ENCODE measurements at places on chromosomes 1 and 21. TPM values are rescaled to one million over a fixed set of nuclear protein-coding genes. Genes with fewer than 3 reads are reported as not detected.
A peak's percentile ranks its signal among the peaks of the same experiment; 100 is the strongest.

Gene KISS1
- 10.6 TPM for total RNA-seq

Gene S100A4
- total RNA-seq: 757 TPM

Gene S100A2
- 6.4 TPM for total RNA-seq

Gene AQP10
- total RNA-seq: not detected

Gene AMPD1
- 8.1 TPM for total RNA-seq

Gene TEX38
- total RNA-seq: not detected

Gene CA6
- not detected for total RNA-seq

Gene MYOG
- total RNA-seq: 1,586 TPM

Gene NUDT4B
- total RNA-seq: 64.9 TPM

Gene ODF2L
- total RNA-seq: 14.7 TPM

Gene SEC16B
- total RNA-seq: 1.8 TPM

Gene CFAP410
- total RNA-seq: 28.1 TPM

Gene ADGRL2
- 2.0 TPM for total RNA-seq

Gene TBX19
- total RNA-seq: 1.3 TPM

Gene KIAA0040
- total RNA-seq: not detected

Gene AXDND1
- total RNA-seq: not detected

GRCh38 chr1:10610901-10611600 is 136.3 kb downstream of the PEX14 start:
- peak; percentile 83 for DNase-seq

DNA sequence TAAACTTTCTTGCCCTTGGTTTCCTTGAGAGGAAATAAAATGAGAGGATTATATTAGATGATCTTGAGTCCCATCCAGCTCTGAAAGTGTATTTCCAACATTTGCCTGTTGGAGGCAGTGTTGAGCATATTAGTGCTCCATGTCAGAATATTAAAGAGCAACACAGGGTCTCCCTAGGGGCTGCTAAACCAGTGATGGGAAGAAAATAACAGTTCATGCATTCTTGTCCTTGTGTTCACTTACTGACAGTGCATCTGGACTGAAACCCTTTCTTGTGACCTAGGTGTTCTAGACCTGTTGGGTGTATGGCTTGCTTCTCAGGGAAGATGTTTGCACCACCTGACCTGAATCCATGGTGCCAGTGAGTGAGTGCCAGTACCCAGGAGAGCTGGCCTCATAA is 124.7 kb upstream of the KIAA0040 start:
- DNase-seq: no peak

DNA sequence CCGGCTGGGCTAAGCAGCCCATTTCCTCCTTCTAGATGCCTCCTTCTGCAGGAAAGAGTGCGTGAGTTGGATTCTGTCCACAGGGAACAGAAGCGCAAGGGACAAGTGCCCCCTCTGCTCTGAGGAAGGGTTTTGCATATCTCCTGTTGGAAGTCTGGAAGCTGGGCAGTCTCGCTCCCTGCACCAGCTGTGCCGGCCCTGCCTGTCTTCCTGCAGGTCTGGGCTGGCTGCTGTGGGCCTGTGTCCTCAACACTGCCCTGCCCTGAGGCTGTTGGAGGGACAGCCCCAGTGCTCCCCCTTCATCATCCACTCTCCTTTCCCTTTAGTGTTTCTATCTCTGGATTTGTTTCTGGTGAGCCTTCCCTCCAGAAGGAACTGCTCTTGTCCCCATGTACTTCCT is 21.8 kb downstream of the ADARB1 start:
- no peak for DNase-seq

GRCh38 chr1:25120281-25120680 is 112.0 kb downstream of the SYF2 start:
- no peak for DNase-seq

- DNase-seq: peak; percentile 39
Observed at GRCh38 chr1:86753700-86754099, 49.3 kb downstream of the SH3GLB1 start.

GRCh38 chr1:212457740-212458338 is 25.1 kb downstream of the NENF start:
- peak; percentile 68 for DNase-seq

DNA sequence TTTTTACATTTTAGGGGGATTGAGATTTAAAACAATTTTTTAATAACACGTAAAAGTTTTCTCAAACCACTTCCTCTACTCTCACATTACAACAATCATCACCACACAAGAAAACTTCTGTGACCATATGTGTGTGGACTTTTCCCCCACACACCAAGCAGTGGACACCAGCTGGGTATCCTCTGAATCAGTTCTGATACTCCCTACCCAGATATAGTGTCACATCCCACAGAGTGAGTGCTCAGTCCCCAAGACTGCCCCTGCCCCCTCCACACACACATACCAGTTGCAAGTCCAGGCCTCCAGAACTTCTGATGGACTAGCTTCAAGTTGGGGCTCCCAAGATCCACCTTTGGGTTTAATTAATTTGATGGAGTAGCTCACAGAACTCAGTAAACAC is 53.3 kb upstream of the QSOX1 start:
- peak; percentile 58 for DNase-seq

DNA sequence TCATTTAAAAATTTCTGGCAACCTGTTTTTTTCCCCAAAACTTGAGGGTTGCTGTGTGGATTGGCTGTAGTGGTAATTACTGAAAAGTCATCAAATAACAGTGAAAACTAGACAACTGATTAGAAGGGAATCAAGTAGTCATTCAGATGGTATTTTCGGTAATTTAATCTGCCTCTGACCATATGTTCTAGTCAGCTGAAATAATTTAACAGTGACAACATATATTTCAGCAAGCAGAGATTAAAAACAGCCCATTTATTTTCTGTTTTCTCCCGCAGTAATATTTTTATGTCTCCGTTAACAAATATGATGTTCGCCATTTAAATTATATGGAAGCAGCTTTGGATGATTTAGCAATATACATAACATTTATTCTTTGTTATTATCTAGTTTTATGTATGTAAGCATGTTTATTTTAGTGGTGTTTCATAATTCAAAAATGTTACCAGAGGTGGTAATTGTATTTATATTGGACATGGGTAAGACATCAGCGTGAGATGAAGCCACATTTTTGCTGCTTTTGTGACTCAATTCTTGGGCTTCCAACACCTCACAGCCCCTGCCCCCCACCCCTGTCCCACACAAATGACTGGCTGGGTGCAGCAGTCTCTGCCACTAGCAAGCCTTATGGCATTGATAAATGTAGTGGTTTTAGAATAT is 104.4 kb downstream of the GALNT2 start:
- DNase-seq: no peak

- peak; percentile 98 for DNase-seq
Observed at GRCh38 chr1:109821831-109822745, 58.4 kb upstream of the EPS8L3 start.

DNA sequence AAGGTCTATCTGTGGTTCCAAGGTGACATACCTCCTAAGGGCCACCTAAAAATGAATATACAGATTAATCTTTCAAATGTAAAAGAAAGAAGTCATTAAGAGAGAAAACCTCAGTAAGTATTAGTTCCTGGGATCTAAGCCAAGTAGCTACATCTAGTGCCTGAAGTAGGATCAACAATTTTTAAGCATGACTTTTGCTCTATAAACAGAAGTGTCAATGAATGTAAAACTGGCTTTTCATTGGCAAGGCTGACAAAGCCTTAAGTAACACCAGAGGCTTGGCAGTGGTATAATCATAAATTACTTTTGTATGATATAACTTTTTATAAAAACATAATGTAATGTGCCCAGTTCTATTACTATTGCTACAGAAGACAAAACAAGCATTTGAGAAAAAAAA is 12.2 kb upstream of the ACADM start:
- DNase-seq: no peak

GRCh38 chr21:41956926-41957729 is 3.3 kb upstream of the C2CD2 start:
- DNase-seq: peak; percentile 59

DNA sequence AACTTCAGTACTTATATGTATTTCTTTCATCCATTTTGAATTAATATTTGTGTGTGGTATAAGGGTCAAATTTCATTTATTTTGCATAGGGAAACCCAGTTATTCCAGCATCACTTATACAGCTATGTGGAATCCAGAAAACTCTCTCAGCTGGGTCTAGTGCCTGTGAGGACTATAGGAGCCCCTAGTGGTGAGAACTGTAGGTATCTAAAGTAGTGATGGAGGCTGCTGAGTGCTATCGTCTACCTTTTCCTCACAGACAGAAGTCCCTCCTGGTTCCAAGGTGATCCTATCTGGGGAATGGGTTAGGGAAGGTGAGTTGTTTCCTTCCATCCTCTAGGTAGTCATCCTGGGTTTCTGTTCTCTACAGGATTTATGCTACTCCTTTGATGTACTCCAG is 352.0 kb upstream of the C1orf87 start:
- DNase-seq: no peak

GRCh38 chr21:46189213-46189958 is 5.1 kb upstream of the SPATC1L start:
- DNase-seq: peak; percentile 71

GRCh38 chr1:39368045-39368444 is 123.4 kb upstream of the BMP8A start:
- peak; percentile 65 for DNase-seq

DNA sequence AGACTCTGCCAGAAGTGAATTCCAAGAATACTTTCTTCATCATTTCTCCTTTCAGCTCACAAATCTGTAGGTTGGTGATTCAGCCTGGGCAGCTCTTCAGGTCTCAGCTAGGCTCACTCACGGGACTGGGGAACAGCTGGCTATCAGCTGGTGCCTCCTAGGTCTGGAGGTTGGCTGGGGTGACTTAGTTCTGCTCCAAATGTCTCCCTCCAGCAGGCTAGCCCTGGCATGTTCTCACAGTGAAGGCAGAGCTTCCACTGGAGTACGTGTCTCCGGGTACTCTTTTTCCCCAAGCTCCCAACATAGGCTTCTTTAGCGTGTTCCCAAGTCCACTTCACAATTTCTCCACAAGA is 12.5 kb upstream of the VAMP4 start:
- DNase-seq: peak; percentile 87

GRCh38 chr21:42332557-42333317 is 17.5 kb upstream of the TFF3 start:
- DNase-seq: no peak

GRCh38 chr21:27582246-27582947 is 615.5 kb upstream of the ADAMTS5 start:
- DNase-seq: no peak

DNA sequence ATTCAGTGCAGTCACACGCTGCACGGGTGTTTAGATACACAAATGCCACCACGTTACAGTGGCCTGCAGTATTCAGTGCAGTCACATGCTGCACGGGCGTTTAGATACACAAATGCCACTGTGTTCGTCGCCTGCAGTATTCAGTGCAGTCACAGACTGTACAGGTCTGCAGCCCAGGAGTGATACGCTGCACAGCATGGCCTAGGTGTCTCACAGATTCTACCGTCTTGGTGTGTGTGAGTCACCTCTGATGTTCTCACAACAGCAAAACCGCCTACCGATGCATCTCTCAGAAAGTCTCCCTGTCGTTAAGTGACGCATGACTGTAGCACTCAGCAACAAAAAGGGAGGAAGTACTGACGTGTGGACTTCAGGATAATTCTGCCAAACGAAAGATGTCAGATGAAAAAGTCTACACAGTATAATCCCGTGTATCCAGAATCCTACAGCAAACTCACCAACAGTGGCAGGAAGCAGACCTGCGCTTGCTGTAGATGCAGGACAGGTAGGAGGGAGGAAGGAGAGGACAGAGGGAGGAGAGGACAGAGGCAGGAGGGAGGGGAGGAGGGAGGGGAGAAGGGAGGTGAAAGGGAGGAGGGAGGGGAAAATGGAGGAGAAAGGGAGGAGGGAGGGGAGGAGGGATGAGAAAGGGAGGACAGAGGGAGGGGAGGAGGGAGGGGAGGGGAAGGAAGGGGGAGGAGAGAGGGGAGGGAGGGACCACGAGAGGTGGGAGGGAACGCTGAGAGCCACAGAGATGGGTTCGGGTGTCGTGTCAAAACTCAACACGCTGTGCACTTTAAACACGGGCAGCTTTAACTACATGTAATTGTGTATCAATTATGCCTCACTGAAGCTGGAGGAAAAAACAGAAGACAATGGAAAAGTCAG is 36.3 kb upstream of the PCBP3 start:
- no peak for DNase-seq

DNA sequence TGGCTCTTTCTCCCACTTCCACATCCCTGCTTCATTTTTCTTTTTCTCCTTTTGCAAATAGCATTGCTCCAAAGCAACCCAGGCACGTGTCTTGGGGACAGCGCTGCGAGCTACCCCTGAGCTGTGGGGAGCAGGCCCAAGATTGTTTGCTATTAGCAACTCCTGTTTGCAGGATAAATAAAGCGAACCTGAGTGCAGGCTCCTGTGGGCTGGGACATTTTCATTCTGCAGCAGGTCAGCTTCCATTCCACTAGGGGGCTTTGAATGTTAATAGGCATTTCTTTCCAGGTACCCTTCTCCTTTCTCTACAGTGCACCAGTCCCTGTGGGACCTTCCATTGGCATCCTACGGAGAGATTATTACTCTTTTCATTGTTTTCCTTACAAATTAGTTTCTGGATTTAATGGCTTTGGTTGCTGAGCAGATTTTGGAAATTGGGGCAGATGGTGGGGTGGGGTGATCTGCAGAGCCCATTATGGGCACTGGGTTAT is 54.0 kb downstream of the OLFML3 start:
- DNase-seq: peak; percentile 32

GRCh38 chr1:203818399-203818798 is 23.0 kb downstream of the ZBED6 start:
- no peak for DNase-seq

DNA sequence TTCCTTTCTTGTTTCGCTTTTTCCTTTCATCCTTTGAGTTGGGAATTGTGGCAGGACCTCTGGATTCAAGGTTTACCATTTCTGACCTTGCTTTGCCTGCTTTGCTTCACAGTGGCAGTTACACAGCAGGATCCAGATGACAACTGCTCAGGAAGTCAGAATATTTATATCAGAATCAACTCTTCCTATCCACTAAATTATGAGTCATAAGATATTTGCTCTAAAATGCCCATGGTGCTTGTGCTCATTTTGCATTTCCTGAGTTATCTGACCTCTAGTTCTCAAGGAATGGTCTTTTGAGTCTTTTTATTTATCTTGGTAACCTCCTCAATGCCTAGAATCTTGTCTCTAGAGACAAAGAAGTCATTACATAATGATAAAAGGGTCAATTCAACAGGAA is 290.8 kb downstream of the LRRC7 start:
- no peak for DNase-seq

GRCh38 chr1:171160211-171160610 is 24.9 kb upstream of the FMO2 start:
- DNase-seq: no peak

- no peak for DNase-seq
Observed at GRCh38 chr1:51491166-51491981, 27.7 kb downstream of the EPS15 start.

DNA sequence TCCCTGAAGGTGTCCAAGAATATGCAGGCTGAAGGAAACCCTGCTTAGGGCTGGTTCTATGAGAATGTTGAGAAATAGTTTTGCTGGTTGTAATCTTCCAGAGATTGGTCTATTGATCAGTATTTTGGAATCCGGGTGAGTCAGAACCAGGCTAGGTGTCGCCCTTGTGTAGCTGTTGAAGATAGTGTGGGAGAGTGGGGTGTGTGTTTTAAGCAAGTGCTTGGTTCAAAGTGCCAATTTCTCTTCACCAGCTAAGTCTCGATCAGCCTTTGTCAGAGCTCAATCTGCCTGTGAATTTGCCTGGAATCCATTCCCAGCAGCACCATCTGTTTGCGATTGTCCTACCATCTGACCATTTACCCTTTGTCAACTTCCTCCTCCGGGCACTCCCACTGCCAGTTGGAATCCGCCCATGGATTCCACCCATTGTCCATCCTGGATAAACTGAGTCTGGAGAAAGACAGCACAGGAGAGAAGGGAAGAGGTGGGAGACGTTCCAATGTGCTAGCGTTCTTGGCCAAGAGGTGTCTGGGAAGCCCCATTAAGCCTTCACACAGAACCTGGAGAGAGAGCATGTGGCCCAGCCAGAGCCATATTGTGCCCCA is 59.4 kb upstream of the CYP2J2 start:
- DNase-seq: no peak

All from myocyte (in vitro differentiated cells).